ACHN (cell line): ENCODE measurements at places on chromosomes 7 and 10.

DNA sequence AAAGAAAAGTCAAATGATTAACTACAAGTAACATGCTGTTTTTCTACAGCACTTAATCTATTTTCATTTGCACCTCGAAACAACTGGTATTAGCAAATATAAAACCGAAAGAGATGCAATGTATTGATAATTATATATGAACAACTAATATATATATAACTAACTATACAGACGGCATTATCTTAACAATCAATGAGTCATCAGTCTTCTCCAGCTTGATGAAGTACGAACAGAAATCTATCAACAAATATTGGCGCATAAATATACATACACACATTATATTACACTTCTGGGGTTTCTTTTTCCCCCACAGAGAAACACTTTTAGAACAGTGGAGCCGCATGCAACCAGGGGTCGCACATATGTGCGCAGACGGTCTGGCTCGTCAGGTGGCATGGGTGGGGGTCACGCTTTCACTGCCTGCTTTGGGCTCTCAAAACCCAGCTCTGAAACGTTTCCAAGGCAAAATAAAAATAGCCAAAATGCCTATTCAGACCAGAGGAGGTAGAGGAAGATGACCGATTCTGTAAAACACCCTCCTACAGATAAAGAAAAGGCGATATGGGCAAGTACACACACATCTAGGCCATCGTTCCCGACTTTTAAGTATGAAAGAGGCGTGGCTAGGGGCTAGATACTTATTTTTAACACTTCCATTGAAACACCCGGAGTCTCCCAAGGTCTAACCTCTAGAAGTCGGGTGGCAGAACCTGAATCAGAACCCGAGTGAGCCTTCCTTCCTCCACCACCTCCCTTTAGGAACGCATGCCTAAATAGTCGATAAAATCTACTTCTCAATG, 1.7 kb downstream of the ARHGAP12 start:
- peak; percentile 24 for DNase-seq

GRCh38 chr7:37732253-37732652, 48.7 kb downstream of the GPR141 start:
- DNase-seq, result peak; percentile 35

- no peak for DNase-seq
Observed at GRCh38 chr10:57972783-57973182, 294.9 kb downstream of the IPMK start.

- no peak for DNase-seq
Observed at GRCh38 chr7:134337980-134338379, 21.2 kb upstream of the SLC35B4 start.

- DNase-seq, result no peak
Observed at GRCh38 chr10:102396317-102396650, 779 bp downstream of the NFKB2 start.

GRCh38 chr7:21044384-21044783, 257.7 kb upstream of the SP8 start:
- DNase-seq, result no peak
